ENCODE measurements at places on chromosomes 1 and 21. TPM values are rescaled to one million over a fixed set of nuclear protein-coding genes. Genes with fewer than 3 reads are reported as not detected.
A peak's percentile ranks its signal among the peaks of the same experiment; 100 is the strongest.

DNA sequence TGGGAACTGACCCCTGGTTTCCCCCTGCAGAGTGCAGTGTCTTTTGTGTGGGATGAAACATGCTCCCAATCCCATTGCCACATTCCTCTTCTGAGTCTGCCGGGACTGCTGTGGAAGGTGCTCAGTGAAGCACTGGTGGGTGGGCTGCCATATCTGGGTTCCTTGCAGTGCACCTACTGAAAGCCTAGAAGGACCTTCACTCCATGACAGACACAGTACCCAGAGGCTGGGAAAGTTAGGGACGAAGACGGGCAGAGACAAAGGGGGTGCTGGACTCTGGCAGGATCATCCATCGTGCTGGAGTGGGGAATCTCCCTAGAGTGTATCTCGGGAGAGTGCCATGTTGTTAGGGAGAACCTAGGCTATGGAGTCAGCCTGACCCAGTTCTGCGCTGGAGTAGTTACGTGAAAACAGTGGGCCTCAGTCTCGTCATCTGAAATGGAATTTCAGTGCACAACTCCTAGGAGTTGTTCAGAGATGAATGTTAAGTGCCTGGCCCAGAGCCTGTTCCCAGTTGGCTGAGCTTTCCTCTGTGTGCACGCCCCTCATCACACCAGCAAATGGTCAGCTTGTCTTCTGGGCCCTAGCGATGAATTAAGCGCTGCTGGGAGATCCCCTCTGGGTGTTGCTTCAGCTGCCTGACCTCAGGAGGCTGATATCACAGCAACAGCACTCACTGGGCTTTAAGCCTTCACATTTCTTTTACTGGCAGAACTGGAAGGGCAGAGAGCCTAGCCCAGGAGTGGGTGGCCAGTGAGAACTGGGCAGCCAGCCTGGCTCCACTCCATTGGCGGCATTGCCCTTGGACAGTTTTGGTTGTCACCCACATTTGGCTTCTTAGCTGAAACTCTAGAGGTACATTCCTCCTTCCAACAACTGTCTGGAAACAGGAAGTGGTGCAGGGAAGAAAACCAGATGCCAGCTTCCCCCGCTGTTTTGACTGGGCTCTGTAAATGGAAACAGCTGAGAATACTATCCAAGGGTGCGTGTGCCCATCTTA, 479.8 kb upstream of the VAMP3 start:
- DNase-seq = peak; percentile 79

DNA sequence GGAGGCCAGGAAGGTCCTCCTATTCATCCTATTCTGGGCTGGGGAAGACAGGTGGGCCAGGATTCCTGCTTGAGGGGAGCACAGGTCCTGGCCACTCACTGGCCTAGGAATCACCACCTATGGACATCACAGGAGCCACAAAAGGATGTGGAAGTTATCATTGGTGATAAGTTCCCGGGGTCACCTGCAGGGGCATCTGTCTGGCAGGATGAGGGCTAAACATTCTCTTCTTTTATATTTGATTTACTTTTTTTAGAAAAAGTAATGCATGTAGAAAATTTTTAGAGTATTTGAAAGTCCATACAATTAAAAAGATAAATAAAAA, 33.2 kb upstream of the KIAA0040 start:
- DNase-seq = no peak

DNA sequence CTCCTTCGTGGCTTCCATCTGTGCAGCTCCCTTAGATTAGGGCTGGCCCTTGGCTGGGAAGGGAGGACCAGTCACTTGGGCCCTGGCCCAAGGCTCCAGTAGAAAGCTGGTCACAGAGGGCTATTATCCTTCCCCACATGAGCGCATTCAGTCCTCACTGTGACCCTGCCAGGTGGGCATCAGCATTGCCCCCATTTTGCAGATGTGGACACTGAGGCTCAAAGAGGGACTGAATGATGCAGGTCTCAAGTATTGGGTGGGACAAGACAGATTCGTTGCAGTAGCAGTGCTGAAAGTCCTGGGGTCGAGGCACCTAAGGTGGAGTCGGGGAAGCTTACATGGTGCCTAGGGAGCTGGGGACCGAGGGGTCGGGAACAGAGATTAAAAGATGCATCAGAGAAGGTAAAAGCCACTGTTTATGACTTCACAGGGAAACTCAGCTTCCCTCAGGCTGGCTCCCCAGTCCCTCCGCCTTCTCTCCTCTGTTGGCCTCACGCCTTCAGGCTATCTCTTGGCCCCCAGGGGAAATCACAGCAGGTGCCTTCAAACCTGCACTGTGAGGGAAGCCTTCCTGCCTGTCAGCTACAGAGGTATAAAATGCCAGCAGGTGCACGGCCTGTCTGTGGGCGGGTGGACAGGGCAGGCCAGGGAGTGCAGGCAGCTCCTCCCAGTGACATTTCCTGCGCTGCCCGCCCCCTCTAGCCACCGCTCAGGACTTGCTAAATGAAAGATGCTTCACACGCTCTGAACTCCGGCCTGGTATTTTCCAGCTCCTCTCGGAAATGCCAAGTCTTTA, 178.4 kb downstream of the GRIK3 start:
- no peak for DNase-seq

GRCh38 chr1:234958066-234958705, 170.5 kb downstream of the TOMM20 start:
- peak; percentile 28 for DNase-seq

DNA sequence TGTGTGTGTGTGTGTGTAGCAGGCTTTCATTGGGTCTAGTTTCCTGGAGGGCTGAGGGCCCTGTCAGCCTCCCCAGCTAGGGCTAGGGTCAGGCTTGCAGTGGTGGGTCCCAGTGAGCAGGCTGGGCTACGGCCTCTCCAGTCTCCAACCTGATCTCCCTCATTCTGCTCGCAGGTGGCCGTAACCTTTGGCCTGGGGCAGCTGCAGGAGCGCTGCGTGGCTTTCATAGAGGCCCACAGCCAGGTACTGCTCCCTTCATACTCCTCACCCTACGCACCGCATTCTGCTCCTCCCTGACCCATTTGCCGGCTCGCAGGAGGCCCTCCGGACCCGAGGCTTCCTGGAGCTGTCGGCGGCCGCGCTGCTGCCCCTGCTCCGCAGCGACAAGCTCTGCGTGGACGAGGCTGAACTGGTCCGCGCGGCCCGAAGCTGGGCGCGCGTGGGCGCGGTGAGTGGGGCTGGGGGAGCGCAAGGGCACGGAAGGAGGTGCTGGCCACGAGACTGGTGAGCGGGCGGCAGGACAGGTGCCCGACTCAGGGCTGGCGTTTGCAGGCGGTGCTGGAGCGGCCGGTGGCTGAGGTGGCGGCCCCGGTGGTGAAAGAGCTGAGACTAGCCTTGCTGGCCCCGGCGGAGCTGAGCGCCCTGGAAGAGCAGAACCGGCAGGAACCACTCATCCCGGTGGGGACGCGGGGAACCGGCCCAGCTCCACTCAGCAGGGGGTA, 4.7 kb downstream of the BTBD19 start:
- DNase-seq = no peak

GRCh38 chr1:175081983-175082382, 14.3 kb downstream of the TNN start:
- no peak for DNase-seq

CFAP74 gene
- 0.62 TPM for total RNA-seq

ITSN1 gene
- 74.2 TPM for total RNA-seq

All from tongue (tissue), 3 donors.